ENCODE measurements at places on chromosomes 1 and 21. TPM values are rescaled to one million over a fixed set of nuclear protein-coding genes. Genes with fewer than 3 reads are reported as not detected.

DNA sequence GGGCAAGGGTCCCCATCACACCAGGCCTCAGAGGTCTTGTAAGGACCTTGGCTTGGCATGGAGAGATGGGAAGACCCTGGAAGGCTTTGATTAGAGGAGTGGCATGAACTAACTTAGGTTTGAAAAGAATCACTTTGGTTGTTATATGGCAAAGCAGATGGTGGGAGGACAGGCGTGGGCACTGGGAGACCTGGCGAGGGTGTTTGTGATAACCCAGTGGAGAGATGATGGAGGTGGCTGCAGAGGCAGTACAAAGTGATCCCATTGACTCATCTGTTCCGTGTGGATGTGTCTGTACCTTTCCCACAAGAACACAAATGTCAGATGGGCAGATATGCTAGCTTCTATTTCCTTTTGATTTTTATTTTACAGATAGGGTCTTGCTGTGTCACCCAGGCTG lies 168.3 kb downstream of the SLC35F3 start:
- DNase-seq: no peak

- no peak for DNase-seq
Measured at GRCh38 chr1:231252336-231252735, 11.3 kb downstream of the GNPAT start.

DNA sequence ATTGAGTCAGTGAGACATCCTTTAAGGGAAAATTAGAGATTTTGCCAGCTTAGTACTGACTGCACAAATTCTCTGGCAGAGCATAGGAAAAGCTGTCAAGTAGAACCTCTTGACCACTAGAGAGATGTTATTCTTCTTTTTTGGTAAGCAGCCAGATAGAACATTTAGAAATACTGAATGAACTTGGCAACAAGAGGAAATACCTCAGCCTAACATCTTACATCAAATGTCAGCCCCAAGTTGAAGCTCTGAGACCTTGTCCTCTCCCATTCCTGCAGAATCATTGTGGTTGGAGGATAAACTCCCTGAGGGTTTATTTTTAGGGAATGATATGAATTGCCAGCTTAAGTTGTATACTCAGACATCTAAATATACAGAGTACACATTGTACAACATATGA lies 53.5 kb downstream of the MIGA1 start:
- DNase-seq: no peak

- DNase-seq: no peak
Measured at GRCh38 chr1:169201084-169201619, 94.7 kb downstream of the ATP1B1 start.

GRCh38 chr21:32977216-32977615 lies 48.5 kb upstream of the OLIG2 start:
- no peak for DNase-seq

DNA sequence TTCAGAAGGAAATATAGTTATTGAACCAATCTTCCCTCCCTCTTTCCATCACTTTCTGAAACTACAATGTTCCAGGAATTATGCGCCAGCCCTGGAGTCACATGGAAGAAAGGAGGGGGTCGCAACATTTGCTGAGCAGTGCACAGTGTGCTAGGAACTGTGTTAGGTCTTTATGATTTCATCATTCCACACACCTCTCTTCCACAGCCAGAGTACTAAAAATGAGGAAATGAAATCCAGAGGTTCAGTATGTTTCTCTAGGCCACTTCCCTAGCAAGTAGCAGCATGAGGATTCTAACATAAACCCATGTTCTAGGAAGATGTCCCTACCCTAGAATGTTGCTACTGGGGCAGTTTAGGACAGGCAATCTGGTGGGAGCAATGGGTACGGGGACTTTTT lies 158.1 kb downstream of the SLC45A1 start:
- DNase-seq: no peak

- DNase-seq: no peak
Measured at GRCh38 chr1:214111796-214112195, 124.0 kb downstream of the PROX1 start.

DNA sequence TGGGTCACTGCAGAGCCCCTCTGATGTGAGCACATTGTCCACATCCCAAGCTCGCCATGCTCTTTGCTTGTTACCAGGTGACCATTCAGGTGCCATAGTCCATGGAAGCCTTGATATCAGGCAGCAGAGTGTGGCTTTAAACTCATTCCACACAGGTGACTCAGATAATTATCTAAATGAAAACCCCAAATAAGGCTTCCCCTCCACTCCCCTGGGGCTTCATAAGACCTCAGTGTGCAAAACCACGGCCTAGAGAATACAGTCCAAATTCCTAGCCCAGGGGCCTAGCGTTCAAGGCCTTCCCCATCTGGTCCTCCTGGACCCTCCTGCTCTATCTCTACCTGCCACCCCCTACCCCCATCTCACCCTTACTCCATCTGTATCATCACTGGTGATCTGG lies 97.1 kb downstream of the ARHGEF10L start:
- no peak for DNase-seq

GRCh38 chr1:107740579-107740978 lies 224.4 kb downstream of the VAV3 start:
- DNase-seq: no peak

DNA sequence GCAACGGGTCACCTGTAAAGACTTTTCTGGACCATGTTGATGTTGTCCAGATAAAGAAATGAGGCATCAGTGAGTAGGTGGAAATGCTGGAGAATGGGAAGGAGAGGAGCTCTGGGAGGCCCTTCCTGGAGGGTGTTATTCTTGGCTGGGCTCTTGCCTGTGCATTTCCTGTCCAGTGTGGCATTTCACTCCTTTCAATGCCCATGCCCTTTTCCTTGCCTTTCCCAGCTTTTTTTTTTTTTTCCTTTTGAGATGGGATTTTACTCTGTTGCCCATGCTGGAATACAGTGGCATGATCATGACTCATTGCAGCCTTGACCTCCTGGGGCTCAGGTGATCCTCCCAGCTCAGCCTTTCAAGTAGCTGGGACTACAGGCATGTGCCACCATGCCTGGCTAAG lies 11.8 kb downstream of the NOS1AP start:
- DNase-seq: no peak

- no peak for DNase-seq
Measured at GRCh38 chr1:200891774-200892157, 2.9 kb upstream of the INAVA start.

GRCh38 chr1:10178597-10179405 lies 31.6 kb upstream of the KIF1B start:
- DNase-seq: no peak

DNA sequence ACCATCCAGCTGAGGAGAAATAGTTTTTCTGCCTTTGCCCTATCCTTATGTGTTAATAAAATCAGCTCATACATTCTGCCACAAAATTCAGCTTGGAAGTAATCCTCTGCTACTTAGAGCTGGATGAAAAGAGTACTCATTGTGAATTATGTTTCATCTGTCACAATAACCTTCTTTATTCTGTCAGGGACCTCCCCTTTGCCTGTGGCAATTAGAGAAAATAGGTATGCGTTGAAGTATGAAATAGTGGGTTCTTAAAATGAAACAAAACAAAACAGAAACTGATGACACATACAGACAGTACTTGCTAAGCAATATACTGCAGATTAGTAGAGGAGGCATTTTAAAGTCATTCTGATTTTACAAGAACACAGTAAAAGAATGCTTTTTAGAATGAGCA lies 578.5 kb downstream of the USP25 start:
- no peak for DNase-seq

- no peak for DNase-seq
Measured at GRCh38 chr1:159089184-159089791, 12.7 kb upstream of the AIM2 start.

DNA sequence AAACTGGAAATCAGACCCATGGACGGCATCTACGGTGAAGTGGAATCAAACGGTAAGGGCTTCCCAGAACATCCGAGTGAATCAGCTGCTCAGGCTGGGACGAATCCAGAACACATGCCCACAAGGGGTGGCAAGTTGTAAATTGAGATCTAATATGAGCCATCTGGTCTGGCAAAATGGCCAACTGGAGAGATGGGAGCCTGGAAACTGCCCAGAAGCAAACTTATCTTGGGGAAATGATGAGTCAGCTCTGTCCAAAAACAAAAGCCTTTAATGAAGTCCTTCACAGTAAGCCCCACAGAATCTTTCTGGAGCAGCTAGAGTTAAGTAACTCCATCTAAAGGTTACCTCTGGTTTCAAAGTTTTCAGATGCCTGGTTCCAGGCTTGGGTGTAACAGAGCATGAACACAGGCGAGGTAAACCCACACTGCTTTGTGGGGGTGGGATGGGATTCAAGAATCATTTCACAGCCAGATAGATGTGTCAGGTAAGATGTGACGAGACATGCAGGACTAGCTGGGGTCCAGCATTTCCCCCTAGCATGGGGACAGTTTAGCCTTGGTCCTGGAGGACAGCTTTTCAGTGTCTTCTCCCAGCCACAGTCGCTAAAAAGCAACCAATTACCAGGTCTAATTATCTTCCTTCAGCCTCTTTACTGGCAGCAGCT lies 10.5 kb upstream of the SRP9 start:
- no peak for DNase-seq

- DNase-seq: no peak
Measured at GRCh38 chr1:192550922-192551534, 24.5 kb upstream of the RGS1 start.

GRCh38 chr21:27803571-27803970 lies 836.7 kb upstream of the ADAMTS5 start:
- no peak for DNase-seq

DNA sequence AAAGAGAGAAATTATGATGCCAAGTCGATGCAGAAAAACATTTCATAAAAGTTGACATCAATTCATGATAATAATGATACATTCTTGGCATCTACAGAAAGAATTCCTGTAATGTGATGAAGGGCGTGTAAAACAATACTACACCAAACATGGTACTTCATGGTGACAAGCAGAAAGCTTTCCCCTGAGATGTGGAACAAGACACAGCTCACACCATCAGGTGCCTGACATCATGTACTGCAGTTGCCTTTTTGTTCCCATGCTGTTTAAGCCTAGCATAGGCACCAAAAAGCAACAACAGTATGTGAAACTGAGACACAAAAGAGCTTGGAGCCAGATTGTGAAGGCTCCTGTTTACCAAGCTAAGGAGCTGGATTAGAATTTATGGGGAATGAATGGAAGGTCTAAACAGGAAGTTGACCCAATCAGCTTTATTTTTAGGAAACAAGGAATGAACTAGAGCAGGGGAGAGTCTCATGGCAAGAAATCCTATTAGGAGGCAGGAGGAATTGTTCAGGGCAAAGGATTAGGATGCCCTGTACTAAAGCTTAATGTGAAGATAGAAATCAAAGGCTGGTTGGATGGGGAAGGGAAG lies 67.2 kb downstream of the SYDE2 start:
- no peak for DNase-seq

GRCh38 chr1:230422221-230422981 lies 3.7 kb downstream of the PGBD5 start:
- no peak for DNase-seq

- DNase-seq: no peak
Measured at GRCh38 chr1:218874313-218874712, 299.4 kb upstream of the LYPLAL1 start.

GRCh38 chr1:224448453-224449017 lies 13.9 kb upstream of the WDR26 start:
- DNase-seq: no peak

DNA sequence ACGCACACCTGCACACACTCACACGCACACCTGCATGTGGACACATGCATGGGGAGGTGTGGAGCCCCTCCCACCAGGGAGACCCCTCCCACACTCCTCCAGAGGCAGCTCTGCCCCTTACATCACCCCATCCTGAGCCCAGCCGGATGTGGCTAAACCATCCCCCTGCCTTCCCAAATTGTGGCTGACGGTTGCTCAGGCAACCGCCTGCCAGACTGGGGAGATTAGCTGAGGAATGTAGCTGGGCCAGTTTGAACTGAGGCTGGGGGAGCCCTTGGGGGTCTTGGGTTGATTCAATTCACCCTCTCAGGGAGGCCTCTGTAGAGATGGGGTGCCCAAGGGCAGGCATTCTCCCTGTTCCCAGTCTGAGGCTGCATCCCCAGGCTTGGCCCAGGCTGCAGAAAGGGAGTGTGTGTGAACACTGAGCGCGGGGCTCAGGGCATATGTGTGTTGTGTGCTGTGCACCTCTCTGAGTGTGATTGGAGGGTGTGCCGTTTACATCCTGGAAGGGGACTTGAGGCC lies 12.9 kb downstream of the PTPRU start:
- DNase-seq: no peak

DNA sequence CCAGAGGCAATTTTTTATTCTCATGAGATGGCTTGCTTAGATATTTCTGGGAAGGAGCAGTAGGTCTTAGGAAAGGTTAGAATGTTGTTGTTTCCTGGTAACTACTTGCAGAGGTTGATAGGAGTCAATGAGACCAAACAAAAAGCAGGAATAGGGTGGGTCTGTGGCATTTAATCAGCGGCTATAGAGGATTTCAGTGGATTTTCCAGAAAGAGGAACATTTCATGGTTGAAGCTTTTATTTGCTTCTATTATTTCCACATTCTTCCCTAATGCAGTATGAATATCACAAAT lies 111.3 kb upstream of the PALMD start:
- DNase-seq: no peak

GRCh38 chr1:48182439-48182838 lies 40.1 kb upstream of the SLC5A9 start:
- DNase-seq: no peak

DNA sequence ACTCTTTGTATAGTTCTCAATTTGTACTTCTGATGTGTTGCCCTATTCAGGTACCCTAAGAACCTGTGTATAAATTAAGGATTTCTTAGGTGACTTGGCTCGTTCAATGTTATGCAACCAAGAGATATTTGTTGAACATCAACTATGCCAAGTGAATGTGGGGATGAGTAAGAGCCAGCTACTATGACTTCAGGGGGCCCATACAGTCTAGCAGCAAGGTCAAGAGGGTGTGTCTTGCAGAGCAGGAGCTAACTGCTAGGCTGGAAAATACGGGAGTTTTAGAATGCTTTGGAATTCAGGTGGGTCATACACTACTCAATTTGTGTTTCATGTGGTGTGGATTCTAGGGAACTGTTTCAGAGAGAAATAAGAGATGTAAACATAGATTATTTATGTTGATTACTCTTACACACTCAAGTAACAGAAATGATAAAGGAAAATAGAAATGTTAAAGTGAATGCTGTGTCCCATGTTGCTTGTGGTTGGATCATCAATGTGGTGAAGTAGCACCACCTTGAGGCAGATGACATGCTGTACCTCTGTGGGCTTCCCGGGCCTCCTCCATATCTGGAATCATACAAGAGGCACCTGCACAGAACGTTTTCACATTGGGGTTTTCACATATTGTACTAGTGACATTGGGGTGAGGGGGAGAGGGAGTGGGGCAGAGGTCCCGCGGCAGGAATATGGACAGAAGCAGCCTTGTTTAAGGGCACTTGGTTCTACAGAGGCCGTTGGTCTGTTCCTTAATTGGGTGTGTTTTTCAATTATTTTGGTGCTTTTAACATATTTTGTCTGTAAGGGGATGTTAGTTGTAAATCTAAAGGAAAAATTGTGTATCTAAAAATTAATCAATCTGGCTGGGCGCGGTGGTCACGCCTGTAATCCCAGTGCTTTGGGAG lies 12.4 kb downstream of the ARPC5 start:
- no peak for DNase-seq

KRTAP19-1 gene
- total RNA-seq: not detected

ALG14 gene
- not detected for total RNA-seq

ITLN2 gene
- not detected for total RNA-seq

PLPP3 gene
- total RNA-seq: 87.7 TPM

CAMSAP2 gene
- total RNA-seq: 22.4 TPM

CHML gene
- total RNA-seq: 1.2 TPM

CFHR4 gene
- not detected for total RNA-seq

PGLYRP3 gene
- not detected for total RNA-seq

KRTAP11-1 gene
- not detected for total RNA-seq

KCND3 gene
- 13.3 TPM for total RNA-seq

HEYL gene
- 34.0 TPM for total RNA-seq
